ENCODE measurements at places on chromosomes 16 and 17.

- DNase-seq: no peak
Observed at GRCh38 chr17:59423903-59424302, 92.4 kb downstream of the YPEL2 start.

DNA sequence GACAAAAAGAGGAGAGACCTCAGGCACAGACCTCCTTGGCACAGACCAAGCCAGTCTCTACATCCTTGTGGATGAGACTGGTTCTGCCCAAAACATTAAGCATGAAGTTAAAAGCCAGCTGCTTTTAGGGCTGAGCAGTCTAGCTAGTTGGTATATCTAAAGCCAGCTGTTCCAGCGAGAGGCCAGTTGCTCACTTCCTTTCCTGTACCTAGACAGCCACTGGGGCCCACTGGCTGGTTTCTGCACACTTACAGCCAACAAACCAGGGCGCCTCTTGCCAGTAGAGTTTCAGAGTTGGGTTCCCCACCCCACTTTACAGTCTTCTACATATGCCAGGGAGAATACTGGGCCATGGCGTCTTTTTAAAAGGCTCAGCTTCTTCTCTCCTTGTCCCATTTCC is 242.4 kb downstream of the ZFHX3 start:
- DNase-seq: no peak

- no peak for DNase-seq
Observed at GRCh38 chr17:42067371-42068091, 17.1 kb upstream of the C17orf113 start.

GRCh38 chr16:48596326-48596725 is 13.7 kb downstream of the N4BP1 start:
- peak; percentile 26 for DNase-seq

DNA sequence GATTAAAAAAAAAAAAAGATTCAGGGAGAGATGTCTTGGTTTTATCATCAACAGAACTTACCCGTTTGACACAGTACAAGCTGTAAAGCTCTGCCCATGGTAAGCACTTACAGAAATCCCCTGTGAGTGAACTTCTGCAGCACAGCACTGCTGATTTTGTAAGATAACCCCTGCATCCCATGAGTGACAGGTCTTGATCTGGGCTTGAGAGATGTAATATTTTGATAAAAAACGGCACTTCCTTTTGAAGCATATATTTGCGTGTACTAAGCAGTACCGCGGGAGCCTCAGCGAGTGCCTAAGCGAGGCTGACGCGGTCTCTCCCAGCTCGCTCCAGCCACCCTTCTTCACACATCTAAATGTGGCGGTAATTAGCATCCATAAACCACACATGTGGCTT is 50.5 kb downstream of the IKZF3 start:
- no peak for DNase-seq

DNA sequence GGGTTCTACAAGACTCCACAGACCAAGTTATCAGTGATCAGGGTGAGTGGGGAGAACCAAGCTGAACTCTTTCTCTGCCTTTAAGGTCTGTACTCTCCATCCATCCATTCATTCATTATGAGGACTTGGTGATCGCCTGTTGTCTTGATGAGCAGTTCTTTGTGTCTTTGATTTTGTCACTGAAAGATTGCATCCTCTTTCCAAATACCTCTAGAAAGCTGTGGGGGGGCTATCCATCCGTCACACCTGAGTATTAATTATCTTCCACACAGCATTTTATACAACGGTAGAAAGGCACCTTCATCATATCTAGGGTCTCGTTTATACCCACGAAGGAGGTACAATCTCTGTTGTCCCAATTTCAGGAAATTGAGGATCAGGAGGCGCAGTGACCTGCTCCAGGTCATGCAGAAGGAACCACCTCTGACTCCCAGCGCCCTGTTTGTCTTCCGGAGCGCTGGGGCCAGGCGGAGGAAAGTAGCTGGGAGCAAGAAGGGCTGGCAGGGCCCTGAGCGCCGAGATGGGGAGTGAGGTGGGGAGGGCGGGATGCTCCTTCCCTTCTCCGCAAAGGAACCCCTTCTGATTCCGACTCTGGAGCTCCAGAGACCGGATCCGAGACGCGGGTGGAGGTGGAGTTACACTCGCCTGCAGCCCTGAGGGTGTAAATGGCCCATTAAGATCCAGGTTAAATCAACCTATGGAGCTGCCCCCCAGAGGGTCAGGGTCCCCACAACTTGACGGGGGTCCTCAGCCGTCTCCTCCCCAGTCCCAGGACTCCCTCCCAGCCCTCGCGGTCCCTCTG is 605 bp upstream of the ABAT start:
- no peak for DNase-seq
